Endothelial cell (in vitro differentiated cells): ENCODE measurements at places on chromosomes 13 and 19.
A peak's percentile ranks its signal among the peaks of the same experiment; 100 is the strongest.

- DNase-seq, result no peak
- peaks cover 10% of the 10 kb centered on the region for H3K36me3 ChIP-seq
These were observed 33.1 kb downstream of the HPN start for GRCh38 chr19:35074426-35075201.

DNA sequence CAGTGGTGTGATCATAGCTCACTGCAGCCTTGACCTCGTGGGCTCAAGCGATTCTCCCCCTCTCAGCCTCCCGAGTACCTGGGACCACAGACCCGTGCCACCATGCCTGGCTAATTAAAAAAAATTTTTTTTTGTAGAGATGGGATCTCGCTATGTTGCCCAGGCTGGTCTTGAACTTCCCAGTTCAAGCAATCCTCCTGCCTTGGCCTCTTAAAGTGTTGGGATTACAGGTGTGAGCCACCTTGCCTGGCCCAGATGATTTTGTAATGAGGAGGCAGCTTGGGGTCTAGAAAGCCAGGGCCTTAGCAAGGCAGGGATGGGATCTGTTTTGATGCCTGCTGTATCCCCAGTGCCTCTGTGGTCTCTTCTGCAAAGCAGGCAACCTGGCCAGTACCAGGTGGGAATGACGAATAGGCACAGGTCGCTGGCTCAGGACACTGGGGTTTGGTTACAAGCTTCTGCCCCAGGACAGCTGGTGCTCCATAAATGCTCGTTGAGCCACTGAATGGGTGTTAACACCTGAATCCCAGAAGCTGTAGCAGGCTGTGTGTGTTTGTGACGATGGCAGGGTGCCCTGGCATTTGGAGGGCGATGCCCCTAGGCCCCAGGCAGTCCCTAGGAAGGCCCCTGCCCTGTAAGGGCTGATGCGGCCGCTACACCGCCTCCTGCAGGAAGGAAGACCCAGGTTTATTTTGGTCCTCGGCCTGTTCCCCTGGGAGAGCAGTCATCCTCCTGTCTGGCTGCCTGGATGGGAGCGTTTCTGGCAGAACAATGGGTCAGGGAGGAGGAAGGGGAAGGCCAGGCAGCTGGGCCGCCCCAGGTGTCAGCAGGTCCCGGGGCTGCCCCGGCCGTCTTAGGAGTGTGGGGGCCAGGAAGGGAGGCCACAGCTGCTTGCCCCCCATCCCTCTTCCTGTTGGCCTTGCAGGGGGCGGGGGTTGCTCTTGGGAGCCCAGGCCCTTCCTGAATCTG is 8.6 kb downstream of the TNFAIP8L1 start:
- peaks cover 7% of the 10 kb centered on the region for H3K36me3 ChIP-seq
- H3K4me3 ChIP-seq, result no peak overlapping the region
- H3K27ac ChIP-seq, result peak overlapping the region; percentile 94
- peaks cover 7% of the 10 kb centered on the region for H3K27me3 ChIP-seq
- peak; percentile 79 for DNase-seq

- no peaks in the 10 kb centered on the region for H3K4me1 ChIP-seq
- no peak for DNase-seq
- H3K27me3 ChIP-seq, result peaks cover 3% of the 10 kb centered on the region
- H3K4me3 ChIP-seq, result no peak overlapping the region
- H3K27ac ChIP-seq, result no peak overlapping the region
These were observed 158.5 kb upstream of the RFC3 start for GRCh38 chr13:33659466-33659865.

GRCh38 chr13:84653915-84654534 is 771.8 kb upstream of the SLITRK1 start:
- H3K4me1 ChIP-seq, result peaks cover 13% of the 10 kb centered on the region
- no peaks in the 10 kb centered on the region for H3K36me3 ChIP-seq
- peaks cover 1% of the 10 kb centered on the region for H3K27me3 ChIP-seq

DNA sequence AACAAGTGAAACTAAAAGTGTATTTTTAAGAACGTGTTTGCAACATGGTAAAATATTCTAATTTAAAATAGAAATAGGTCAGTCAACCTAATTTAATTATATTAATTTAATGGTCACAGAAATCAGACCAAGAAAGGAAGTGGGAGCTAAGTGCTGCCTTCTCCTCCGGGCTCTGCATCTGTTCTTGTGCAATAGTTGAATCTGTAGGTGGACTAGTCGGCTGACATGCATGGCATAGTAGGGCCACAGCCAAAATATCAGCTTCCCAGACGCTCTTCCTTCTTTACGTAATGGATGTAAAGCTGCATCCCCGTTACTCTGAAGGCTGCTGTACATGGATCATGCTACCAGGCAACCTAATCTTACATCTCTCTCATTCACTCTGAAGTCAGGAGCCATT is 47.3 kb downstream of the COL4A1 start:
- H3K27me3 ChIP-seq, result peaks cover 9% of the 10 kb centered on the region
- H3K4me1 ChIP-seq, result peaks cover 62% of the 10 kb centered on the region
- H3K4me3 ChIP-seq, result peak overlapping the region; percentile 70
- no peak for DNase-seq
- peak overlapping the region; percentile 82 for H3K27ac ChIP-seq

GRCh38 chr13:96850538-96851145 is 143.6 kb downstream of the OXGR1 start:
- H3K4me3 ChIP-seq, result no peak overlapping the region
- no peak overlapping the region for H3K27ac ChIP-seq
- no peaks in the 10 kb centered on the region for H3K36me3 ChIP-seq
- no peak for DNase-seq

DNA sequence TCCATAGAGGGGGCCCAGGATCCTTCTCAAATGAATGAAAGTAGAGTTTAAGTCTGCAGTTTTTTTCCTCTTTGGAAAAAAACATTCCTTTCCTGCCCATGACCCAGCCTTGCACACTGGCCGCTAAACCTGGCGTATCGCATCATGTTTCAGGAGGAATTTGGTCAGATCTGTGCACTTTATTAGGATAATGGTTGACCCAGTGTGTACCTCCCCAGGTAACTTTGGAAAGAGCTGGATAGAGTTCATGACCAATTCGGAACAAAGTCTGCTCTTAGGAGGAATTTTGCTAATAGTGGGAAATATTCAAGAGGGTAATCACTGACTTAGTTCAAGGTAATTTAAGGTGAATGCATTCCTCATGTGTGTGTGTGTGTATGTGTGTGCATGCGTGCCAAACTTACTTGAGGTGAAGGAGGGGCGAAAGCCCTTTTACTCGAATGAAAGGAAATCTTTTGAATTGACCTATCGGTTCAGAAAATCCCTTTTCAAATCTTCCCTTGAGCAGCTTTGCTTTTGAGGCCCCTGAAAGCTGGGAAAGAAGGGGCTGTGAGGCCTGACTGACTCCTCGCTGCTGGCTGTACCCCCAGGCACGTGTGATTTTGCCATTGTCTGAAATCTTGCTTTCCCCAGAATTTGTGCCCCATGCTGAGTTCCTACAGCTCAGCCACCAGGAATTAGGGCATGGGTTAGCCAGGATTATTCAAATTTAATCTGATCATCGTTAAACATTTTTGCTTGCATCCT is 46.3 kb downstream of the SIPA1L3 start:
- DNase-seq, result no peak
- no peak overlapping the region for H3K27ac ChIP-seq
- H3K4me3 ChIP-seq, result no peak overlapping the region
- H3K4me1 ChIP-seq, result peaks cover 10% of the 10 kb centered on the region
- no peaks in the 10 kb centered on the region for H3K36me3 ChIP-seq

DNA sequence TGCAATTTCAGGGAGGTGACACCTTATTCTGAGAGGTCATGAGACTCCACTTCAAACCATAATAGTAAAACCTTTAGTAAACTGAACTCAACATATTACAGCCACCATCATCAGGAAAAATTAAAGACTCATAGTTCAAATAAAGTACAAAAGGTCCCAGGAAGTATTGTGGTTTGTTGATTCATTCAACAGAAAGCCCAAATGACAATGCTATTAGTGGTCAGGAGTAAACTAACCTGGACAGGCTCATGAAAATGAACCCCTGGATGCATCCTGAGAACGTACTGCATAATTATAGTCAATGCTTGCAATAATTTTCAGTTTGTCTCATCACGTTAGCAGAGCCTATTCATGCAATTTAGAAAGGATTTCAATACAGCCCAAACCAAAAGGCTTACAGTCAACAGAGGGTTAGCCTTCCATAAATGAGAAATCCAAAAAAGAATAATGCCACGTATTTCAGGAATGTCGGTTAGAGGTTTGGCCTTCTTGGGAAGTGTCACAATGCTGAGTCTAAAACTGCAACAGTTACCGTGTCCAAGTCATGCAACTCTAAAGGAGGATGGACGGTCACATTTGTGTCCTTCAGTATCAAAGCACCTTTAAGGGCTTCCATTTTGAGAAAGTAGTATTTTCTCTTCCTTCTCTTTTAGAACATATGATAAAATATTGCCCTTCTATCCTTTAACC is 280.8 kb downstream of the ABCC4 start:
- peaks cover 5% of the 10 kb centered on the region for H3K4me1 ChIP-seq
- H3K27me3 ChIP-seq, result peaks cover 5% of the 10 kb centered on the region
- no peaks in the 10 kb centered on the region for H3K36me3 ChIP-seq

GRCh38 chr13:103282571-103283450 is 216.6 kb upstream of the SLC10A2 start:
- no peaks in the 10 kb centered on the region for H3K27me3 ChIP-seq
- no peak for DNase-seq
- peaks cover 5% of the 10 kb centered on the region for H3K4me1 ChIP-seq
- H3K4me3 ChIP-seq, result no peak overlapping the region

DNA sequence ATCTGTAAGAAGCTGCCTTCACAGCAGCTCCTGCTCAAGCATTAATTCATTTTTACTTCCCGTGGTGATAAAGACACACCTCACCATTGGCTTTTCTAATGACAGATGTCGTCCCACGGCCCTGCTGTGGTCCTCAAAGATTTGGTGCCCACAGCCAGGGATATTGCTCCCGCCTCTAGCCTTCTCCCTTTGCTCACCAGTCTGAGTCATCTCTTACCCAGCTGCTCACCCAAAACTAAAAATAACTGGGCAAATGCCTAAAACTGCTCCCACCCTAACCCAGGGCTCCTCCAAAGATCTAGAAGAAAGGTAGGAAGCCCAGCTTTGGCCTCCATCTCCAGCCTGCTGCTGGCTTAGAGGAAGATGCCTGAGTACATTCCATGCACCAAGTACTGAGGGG is 371.1 kb upstream of the ZNF507 start:
- no peaks in the 10 kb centered on the region for H3K4me1 ChIP-seq
- no peak for DNase-seq

DNA sequence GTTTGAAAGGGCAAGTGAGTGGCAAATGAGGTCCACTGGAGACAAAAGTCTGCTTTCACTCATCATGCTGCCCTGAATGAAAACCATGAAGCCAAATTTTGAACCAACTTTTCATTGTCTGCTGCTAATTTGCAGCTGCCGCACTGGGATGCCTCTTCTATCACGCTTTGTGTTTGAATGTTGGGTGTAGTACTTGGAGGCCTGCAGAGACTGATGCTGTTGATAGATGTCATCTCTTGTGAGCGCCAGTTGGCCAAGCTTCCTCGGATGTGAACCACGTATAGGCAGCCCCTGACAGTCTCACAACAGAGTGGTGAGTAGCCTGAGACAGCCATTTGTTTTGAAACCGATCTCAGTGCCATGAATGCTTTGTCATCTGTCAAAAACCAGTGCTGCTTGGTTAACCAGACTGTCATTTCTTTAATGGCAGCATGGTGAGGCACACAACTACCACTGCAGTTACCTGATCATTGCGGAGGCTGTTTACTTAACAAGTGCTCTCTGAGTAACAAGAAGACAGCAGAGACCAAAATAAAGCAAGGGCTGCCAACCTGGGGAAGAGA is 31.2 kb upstream of the SLC10A2 start:
- H3K4me3 ChIP-seq, result no peak overlapping the region
- no peak overlapping the region for H3K27ac ChIP-seq
- H3K27me3 ChIP-seq, result peaks cover 2% of the 10 kb centered on the region
- no peaks in the 10 kb centered on the region for H3K36me3 ChIP-seq
- no peaks in the 10 kb centered on the region for H3K4me1 ChIP-seq
- DNase-seq, result no peak

DNA sequence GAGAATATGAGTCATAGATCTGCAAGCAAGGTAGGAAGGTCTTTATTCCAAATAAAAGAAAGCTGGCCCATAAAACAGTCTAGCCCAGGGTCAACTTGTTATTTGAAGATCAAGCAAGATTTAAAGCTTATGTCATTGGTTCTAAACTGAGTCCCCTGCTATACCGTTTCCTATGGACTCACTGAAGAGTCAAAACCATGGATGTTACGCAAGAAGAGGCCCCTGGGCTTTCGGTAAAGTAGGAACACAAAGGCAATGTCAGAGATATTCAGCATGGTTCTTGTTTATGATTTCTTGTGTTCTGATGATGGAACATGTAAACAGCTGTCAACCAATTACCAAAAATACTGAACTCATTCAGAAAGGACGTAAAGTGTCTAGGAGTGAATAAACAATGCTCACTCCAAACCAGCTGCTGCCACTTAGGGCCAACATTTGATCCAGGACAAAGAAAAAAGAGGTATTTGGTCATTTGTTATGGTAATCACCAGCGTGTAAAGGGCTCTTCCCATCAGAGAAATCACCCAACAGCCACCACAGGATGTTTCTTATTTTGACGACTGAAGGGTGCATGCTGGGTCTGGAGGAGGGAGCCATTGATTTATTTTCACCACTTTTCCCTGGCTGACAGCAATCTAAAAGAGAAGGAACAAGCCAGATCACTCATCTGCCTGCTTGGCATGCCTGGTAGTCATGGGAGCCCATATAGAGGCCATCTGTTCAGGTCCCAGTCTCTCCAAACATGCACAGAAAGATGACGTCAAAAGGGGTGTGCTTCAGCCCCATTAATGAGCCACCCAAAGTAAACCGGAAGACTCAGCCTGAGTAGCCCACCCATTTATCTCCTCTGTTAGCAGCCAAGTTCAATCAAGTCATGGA is 68.3 kb downstream of the FGF14 start:
- H3K4me1 ChIP-seq, result no peaks in the 10 kb centered on the region
- no peaks in the 10 kb centered on the region for H3K27me3 ChIP-seq
- no peak overlapping the region for H3K27ac ChIP-seq
- no peaks in the 10 kb centered on the region for H3K36me3 ChIP-seq

DNA sequence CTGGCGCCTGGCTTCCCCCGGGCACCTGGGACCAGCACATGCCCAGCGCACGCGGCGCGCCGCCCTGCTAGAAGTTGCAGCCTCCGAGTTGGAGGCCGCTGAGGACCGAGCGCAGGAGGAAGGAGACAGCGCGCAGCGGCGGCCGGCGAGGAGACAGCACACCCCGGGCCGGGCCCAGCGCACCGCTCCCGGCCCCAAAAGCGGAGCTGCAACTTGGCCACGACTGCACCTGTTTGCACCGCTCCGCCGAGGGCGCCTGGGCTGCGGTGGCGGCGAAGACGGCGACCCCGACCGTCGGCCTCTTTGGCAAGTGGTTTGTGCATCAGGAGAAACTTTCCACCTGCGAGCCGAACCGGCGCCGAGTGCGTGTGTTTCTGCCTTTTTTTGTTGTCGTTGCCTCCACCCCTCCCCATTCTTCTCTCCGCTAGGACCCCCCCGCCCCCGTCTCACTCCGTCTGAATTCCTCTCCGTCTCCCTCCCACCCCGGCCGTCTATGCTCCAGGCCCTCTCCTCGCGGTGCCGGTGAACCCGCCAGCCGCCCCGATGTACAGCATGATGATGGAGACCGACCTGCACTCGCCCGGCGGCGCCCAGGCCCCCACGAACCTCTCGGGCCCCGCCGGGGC is at the start of gene SOX1:
TSS of gene SOX1 (plus strand) at position 34 of the 626 bp plus-strand sequence. CDS start at position 544, 510 bp downstream.
- H3K4me1 ChIP-seq, result peaks cover 25% of the 10 kb centered on the region
- no peak within 1 kb of the TSS for H3K27ac ChIP-seq
- peak within 1 kb of the TSS; percentile 49 for H3K4me3 ChIP-seq
- H3K27me3 ChIP-seq, result peaks cover 32% of the 10 kb centered on the region
- no peaks in the 10 kb centered on the region for H3K36me3 ChIP-seq
